ENCODE measurements at places on chromosomes 13 and 19. TPM values are rescaled to one million over a fixed set of nuclear protein-coding genes. Genes with fewer than 3 reads are reported as not detected.
A peak's percentile ranks its signal among the peaks of the same experiment; 100 is the strongest.

NLRP4 gene
- total RNA-seq = not detected

DNA sequence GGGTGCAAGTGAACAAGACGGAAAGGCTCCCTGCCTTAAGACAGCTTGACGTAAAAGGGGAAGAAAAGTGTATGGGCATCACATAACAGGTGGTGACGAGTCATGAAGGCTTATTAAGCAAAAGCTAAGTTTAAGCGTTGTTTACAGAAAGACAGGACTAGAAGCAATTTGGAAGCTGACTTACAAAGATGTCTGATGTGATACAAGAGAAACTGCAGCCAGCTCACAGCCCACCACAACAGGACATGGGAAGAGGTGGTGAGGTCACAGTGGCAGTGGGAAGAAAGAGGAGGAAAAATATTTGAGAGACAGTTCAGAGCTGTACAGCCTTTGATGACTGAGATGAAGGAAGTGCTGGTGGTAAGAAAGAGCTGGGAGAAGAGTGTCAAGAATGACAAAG, 181.6 kb downstream of the KLF12 start:
- DNase-seq = no peak

GRCh38 chr13:27969082-27969865, at the start of gene CDX2:
Gene CDX2, minus strand, starts transcription at chr13:27969315. Its CDS starts 309 bp downstream, at chr13:27969006.
- DNase-seq = no peak

- peak; percentile 89 for DNase-seq
Observed at GRCh38 chr19:1177322-1178114, 3.5 kb upstream of the SBNO2 start.

ZNF649 gene
- total RNA-seq = 6.4 TPM

- peak; percentile 28 for DNase-seq
Observed at GRCh38 chr13:41268764-41269163, 5.4 kb upstream of the MTRF1 start.

DNA sequence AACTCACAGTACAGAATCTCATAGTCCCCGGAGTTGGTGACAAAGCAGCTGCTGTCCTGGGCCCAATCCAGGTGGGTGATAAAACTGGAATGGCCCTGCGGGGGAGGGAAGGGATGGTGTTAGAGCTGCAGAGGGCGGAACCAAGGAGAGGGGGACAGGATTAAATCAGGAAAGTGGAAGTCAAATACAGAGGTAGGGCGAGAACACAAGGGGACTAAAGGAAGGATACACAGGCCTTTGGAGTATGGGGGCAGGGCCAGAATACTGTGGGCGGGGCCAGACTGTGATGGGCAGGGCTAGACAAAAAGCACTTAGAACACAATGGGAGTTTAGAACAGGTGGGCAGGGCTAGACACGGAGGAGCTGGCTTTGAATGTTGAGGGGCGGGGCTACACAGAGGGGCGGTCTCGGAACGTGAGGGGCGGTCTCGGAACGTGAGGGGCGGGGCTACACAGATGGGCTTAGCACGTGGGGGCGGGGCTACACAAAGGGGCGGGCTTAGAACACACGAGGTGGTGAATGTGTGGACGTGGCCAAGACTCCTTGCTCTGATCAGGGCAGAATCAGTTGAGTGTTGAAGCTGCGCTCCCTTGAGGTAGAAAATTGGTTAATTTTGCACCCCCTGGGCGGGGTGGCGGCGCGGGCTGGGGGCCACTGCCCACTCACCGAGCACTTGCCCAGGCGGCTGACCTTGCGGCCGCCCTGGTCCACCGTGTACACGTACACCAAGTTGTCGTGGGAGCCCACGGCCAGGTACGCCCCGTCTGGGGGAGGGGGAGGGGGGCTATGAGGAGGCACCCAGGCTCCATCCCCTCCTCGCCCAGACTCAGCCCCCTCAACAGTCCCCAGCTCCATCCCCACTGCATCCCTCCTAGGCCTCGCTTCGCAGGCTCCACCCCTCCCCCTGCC, 14.0 kb upstream of the GPR4 start:
- peak; percentile 77 for DNase-seq

DNA sequence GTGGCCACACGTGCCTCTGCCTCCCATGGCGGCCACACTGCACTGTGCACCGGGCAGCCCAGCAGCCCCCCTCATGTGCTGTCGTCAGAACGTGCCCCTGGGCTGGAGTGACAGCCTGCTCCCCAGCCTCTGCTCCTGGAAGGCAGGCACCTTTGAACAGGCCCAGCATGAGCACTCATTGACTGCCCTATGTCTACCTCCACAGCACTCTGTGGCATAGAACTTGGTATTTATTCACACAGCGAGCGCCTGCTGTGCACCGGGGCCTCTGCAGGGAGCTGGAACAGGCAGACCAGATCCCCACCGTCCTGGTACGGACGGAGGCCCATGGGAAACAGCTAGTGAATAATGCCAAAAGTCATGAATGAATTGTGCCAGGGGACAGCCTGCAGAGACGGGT, 53.7 kb downstream of the DPF1 start:
- DNase-seq = no peak

KCNJ14 gene
- total RNA-seq = 0.43 TPM

DNA sequence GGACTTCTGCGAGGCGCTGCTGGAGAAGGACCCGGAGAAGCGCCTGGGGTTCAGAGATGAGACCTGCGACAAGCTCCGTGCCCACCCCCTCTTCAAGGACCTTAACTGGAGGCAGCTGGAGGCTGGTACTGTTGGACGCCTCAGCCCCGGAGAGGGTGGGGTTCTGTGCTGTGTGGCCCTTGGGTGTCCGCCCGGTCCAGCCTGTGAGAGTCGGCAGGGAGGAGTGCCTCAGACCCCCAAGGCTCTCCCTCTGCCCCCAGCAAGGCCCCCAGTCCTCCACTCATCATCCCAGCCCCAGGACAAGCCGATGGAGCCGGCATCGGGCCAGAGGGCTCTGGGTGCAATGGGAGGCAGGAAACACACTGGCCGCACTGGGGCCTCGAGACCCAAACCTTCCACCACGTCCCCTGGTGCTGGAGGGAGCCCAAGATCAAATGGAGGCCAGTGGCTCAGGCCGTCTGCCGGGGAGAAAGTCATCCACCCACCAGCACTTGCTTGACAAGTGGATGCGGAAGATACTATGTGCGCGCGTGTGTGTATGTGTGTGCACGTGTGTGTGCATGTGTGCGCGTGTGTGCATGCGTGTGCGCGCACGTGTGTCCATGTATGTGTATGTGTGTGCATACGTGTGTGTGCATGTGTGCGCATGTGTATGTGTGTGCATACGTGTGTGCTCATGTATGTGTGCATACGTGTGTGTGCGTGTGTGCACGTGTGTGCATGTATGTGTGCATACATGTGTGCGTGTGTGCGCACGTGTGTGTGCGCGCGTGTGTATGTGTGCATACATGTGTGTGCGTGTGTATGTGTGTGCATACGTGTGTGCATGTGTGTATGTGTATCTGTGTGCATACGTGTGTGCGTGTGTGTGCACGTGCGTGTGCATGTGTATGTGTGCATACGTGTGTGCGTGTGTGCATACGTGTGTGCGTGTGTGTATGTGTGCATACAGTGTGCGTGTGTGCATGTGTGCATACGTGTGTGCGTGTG, 25.8 kb upstream of the TMEM255B start:
- no peak for DNase-seq

GRCh38 chr19:6242677-6243076, 37.1 kb downstream of the MLLT1 start:
- DNase-seq = no peak

FFAR3 gene
- not detected for total RNA-seq

GRCh38 chr13:41622432-41623429, 165.4 kb downstream of the RGCC start:
- DNase-seq = peak; percentile 95

DNA sequence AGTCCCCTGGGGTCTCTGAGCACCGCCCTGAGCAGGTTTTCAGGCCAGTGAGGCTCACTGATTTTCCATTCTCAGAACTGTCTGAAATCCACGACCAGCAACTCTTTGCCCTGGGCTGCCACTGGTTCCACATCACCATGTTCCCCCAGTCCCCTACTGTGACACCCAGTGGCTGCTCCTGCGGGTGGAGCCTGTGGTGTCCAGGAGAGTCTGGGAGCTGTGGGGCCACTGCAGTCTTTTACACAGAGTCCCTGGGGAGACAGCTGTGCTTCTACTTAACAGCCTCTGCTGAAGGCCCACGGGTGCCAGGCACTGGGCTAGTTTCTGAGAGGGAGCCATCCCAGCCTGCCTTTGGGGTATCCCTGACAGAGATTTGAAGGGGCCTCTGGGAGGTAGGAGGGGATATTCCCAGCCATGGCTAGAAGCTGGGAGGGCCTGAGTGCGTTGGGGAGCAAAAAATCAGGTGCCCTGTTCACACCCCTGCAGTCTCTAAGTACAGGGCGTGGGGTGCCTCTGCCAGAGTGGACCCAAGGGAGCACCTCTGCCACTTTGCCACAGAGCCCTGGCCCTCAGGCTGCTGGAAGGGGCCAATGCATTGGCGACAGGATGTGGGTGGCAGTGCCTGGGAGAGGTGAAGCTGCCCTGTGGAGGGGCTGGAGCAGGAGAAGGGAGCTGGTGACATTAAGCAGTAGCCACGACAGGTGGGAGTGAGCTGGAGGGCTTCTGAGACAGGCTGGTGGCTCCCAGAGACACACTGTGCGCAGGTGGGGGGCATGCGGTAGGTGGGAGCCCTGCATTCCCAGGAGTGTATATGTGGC, 200.2 kb upstream of the ZNF536 start:
- no peak for DNase-seq

DNA sequence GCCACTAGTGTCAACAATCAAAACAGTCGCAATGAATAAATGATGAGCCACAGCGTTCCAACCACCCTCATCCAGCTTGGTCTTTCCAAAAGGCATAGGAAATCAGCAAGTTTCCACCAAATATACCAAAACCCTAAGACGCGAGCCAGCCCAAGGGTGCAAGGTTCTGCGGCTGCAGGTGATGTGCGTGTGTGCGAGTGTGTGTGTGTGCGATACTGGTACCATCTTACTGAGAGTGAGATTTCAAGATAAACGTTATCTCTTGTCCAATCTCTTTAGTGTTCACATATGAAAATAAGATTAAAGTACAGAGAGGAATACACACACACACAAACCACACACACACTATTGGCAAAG, 895 bp upstream of the TRPC4 start:
- no peak for DNase-seq

CLC gene
- not detected for total RNA-seq

ARHGEF1 gene
- total RNA-seq = 35.0 TPM

DNA sequence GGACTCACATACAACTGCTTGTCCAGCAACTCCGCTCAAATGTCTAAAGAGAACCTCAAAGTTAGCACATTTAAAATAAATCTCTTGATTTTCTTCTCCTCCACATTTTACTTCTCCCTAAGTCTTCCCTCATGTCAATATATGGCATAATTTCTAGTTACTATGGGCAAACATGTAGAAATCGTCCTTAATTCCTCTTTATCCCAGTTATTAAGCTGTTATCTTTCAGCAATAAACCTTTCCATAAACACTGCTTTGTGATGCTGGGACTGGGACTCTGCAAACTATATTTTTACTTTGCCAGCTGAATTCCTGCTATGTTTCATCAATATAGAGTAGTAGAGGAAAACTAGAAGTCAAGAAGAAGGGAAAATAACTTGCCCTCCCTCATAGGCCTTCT, 99.7 kb downstream of the KCNRG start:
- peak; percentile 55 for DNase-seq

GRCh38 chr19:645912-646778, 6.5 kb downstream of the FGF22 start:
- no peak for DNase-seq

GRCh38 chr19:33054623-33055022, 10.1 kb downstream of the RHPN2 start:
- no peak for DNase-seq

DNA sequence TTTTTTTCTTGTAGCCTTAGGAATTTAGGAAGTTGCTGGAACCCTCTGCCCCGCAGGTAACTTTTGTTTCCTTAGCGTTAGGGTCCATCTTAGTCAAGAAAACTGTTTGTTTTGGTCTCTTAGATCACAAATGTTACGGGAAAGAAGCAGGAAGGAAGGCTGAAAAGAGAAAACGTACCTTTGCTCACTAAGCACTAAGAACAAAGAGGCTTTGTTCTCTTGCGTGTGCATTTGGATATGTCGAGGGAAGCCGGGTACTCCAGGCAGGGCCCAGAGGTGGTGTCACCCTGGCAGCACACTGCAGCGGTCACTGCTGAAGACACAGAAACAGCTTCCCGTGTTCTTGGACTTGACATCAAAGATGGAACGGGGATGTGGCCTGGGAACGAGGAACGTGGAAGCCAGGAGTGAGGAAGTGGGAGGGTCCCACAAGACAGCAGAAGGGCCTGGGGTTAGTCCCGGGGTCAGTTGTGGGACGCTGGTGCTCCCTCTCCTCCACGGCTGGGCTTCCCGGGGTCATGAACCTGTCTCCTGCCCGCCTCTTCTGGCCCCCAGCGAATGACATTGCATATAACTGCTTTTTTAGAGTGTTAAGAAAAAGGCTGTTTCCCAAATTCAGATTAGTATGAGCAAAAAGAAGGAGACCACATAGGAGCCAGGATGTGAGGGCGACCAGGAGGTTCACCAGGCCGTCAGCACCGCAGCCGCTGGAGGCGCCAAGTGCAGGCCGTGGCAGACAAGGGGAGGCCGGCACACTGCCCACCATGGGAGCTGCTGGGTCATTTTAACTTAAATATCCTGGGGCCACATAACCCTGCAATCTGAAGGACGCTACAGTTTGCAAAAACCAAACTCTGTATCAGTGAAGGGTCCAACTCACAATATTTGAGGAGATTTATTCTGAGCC, 31.6 kb downstream of the ATP11A start:
- DNase-seq = no peak

RNF225 gene
- under 0.01 TPM for total RNA-seq

DNA sequence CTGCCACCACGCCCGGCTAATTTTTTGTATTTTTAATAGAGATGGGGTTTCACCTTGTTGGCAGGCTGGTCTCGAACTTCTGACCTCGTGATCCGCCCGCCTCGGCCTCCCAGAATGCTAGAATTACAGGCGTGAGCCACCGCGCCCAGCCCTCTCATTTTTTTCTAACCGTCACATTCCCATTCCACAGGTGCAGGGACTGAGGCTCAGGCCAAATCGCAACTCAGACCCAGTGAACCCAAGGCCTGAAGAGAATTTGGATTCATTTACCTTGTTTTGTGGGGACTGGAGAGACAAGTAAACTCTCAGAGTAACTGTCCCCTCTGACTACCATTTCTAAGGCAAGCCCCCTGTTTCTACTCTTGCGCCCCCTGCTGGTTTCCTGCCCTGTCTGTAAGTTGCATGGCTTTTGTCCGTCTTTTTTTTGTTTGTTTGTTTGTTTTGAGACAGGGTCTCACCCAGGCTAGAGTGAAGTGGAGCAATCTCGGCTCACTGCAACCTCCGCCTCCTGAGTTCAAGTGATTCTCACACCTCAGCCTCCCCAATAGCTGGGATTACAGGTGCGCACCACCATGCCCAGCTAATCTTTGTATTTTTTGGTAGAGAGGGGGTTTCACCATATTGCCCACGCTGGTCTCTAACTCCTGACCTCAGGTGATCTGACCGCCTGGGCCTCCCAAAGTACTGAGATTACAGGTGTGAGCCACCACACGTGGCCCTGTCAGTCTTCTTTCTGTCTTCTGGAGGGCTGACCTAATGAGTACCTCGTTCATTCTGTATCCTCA, 2.3 kb upstream of the STRN4 start:
- peak; percentile 71 for DNase-seq

LGALS14 gene
- not detected for total RNA-seq

MISP3 gene
- under 0.01 TPM for total RNA-seq

FCER2 gene
- total RNA-seq = not detected

SELENOV gene
- not detected for total RNA-seq

GRCh38 chr13:107900775-107901174, 314.6 kb downstream of the LIG4 start:
- DNase-seq = peak; percentile 32

- DNase-seq = peak; percentile 67
Observed at GRCh38 chr19:5775668-5776309, 8.8 kb downstream of the PRR22 start.

All from fibroblast of villous mesenchyme (primary cell).